ENCODE measurements at places on chromosomes 6 and 20.

DNA sequence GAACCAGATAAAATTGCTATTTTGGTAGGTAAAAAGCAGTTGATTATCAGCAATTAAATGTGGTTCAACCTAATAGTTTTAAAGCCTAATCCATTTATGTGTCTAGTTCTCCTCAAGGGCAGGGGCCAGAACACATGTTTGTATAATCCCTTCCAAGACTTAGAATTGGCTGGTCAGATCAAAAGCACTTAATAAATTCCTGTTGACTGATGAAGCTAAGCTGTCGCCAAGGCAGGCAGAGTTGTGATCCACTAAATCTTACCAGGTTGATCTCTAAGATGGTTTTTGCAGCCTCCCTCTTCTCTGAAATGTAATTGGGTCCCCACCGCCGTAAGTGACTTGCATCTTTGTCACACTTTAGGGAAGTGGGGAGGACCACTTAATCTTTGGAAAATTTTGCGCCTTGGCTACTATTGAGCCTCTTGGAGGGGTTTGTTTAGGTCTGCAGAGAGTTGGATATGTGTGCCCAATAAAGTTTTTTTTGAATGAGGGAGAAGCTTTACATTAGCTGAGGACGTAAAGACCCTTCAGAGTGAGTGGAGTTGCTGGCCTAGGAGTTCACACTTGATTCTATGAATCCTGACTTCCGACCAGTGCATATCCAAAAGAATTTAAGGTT, 65.9 kb downstream of the PHF20 start:
- DNase-seq = peak; percentile 38

DNA sequence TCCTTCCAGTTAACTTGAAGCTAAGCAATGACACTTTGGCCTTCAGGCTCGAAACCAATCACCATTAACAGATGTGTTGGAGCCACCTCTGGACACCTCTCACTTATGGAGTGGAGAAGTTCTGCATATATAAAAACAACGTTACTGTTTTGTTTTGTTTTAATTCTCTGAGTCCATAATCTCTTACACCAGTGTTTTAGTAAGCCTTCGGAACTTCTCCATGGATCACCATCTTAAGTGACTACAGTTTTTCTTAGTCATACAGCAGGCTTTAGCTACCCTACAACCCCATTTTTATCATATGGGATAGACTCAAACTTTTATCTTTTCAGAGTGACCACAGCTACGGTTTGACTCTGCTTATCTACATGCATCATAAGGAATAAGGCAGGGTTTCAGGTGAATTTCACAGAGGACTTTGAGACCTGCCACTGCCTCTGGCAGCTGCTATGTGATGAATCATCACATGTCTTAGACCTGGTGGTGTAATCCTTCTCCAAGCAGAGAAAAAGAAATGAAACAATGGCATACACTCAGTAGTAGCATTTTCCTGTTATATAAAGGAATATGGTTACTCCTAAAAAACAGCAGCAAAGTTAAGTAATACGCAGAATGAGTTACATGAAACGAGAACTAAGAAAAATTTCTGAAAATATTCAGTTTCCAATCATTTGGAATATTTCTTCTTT, 5.5 kb upstream of the HDDC2 start:
- DNase-seq = peak; percentile 52

- DNase-seq = no peak
These were observed 50.8 kb downstream of the ZMYND8 start for GRCh38 chr20:47305667-47306066.

DNA sequence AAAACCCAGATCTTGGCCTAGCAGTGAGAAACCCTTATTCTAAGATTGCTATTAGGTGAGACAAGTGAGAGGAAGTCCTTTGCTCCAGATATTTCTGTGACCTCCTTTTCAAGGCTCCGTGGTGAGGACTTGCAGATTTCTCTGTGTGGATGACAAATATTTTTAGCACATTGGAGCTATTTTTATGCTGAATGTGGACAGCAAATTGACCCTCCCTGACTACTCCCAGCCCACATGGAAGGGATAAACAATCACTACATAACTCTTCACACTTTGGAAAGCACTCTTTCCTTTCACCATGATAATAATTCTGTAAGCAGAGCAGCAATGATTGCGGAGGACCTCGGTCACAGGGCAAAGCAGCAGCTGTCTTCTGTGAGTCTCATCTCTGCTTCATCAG, 88.0 kb upstream of the ADGRF1 start:
- DNase-seq = no peak

- peak; percentile 92 for DNase-seq
These were observed 75.8 kb downstream of the SYCP2L start for GRCh38 chr6:10962673-10963072.

GRCh38 chr6:122114717-122115116, 284.7 kb upstream of the HSF2 start:
- DNase-seq = no peak

GRCh38 chr6:10610289-10610688, 84.1 kb downstream of the C6orf52 start:
- DNase-seq = peak; percentile 35

DNA sequence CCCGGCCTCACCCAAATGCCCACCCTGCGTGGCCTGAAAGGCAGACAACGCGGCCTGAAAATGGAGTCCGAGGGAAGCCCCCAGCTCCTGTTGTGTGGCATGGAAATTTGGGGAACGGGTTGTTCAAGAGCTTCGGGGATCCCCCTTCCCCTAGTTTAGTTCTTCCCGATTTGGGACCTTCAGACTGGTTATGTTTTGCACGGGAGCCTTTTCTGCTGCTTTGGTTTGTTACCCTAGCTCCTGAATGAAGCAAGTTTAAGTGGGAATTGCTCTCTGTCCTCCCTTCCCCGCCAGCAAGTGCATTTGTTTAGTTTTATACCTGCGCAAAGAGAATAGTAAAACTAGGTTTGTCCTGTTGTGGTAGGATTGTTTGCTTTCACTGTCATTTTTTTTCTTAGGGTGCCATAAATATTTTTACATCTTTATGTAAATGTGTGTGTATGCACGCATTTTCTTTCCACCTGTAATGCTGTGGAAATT, 604 bp downstream of the SH3BGRL2 start:
- DNase-seq = no peak
